Dorsolateral prefrontal cortex (tissue), 122 donors: ENCODE measurements at places on chromosomes 3 and 15.

DNA sequence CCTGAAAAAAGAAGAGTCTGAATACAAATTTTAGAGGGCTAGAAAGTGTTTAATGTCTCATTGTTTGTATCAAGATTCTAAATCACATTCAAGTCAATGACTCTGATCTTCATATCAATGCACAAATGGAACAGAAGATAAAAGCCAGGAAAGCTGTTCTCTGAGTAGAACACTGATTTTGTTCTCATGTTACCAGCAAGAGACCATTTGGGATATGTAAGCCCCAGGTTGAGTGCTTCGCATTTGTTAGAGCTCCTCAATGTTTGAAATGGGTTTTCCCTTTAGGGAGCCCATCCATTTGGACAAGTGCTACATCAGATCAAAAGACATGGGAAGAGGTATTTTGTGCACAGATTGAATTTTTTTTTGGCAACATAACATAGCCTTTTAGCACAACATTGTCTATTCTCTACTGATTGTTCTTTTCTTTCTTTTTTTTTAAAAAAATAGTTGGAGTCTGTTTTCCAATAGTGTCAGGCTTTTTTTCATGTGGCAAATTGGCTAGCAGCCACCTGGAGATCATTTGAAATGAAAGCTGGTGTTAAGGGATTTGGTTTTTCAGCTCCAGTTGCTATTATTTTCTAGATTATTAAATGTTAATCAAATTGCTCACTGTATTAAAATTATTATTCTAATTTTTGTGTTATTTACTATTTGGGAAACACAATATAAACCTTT, 74.5 kb upstream of the ZPLD1 start:
- no peak for DNase-seq

- no peak for DNase-seq
These were observed 130.9 kb downstream of the ASB7 start for GRCh38 chr15:100733101-100733842.

DNA sequence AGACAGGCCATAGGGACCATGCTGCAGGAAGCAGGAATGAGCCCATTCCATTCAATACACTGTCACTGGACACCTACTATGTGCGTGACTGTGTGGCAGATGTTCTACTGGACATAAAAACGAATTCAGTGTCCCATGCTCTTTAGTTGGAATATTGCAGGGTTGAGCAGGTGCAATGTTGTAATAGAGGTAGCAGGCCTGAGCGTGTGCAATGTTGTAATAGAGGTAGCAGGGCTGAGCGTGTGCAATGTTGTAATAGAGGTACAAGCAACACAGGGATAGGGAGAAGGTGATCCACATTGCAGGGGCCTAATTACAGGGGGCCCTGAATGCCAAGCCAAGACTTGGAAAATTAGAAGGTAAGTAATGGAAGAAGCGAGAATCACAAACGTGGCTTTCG, 261.4 kb upstream of the HES1 start:
- no peak for DNase-seq

DNA sequence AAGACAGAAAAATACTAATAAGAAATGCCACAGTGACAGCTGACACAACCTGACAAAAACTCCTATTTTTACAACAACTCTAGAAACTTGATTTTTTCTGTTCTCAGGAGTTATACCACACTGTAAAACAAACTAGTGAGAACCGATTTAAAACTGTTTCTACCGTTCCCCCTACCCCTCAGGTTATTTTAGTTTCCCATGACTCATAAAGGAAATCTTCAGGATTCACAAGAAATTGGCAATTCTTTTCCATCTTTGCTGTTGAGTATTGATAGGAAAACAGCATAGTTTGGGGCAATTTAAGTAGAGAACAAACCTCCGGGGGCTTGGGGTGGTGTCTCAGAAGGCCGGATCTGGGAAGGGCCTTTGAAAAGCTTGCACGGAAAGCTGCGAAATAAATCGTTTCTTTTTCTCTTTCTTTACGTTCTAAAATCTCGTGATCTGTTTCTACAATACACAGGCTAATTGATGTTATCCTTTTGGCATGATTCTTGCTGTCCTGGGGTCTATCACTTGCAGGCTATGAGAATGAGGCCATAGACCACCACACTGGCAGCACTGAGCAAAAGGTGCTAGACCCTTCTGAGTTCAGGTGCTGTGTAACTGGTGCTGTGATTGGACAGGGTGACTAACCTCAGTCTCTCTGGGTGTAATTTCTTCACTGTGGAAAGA, 89.3 kb downstream of the LPP start:
- DNase-seq: no peak

DNA sequence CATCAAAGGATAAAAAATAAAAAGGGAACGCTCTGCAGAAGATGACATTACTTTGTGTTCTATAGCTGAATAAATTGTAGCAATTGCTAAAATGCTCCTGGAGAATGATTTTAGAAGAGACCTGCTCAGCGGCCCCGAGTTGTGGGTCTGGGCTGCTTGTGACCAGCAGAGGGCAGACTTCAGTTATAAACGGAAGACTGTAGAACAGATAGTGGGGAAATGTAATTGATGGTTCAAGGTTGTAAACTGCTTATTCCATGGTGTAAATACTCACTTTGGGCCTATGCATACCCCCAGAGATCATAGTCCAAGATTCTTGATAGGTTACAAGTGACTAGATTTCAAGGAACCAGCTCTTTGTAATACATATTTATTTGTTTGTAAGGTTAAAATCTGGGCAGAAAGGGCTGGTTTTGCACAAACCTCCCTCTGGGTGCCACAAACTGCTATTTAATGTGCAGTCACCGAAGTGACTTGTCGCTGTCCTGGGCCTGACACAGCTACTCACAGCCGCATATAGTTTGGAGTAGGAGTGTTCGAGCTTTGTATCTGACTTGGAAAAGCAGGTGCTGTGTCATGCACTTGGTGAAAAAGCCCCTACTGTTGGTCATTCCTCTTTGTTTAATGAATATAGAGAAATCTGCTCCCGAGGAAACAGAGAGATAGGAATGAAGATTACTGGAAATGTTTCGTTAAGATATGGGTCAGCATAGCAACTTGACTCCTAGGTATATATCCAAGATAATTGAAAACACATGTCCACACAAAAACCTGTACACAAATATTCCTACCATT, 34.7 kb upstream of the NDUFB4 start:
- DNase-seq: peak; percentile 85

- no peak for DNase-seq
These were observed 199.7 kb downstream of the RPLP1 start for GRCh38 chr15:69652293-69652692.

DNA sequence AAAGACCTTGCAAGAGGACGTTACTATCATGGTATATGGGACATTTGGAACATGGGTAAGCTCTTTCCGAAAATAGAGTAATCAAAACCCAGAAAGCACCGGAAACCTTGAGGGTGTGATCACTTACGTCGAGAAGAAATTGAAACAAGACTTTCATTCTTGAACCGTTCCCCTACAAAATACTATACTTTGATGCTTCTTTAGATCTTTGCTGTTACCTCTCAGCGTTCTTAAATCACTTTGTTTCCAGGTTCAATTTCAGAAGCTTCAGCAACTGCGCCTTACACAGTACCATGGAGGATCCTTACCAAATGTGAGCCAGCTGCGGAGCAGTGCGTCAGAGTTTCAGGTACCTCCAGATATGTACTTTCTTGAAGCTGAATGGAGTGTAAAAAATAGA, 10.1 kb downstream of the CRTC3 start:
- no peak for DNase-seq

- no peak for DNase-seq
These were observed 175.8 kb upstream of the ATP11B start for GRCh38 chr3:182617500-182617899.

DNA sequence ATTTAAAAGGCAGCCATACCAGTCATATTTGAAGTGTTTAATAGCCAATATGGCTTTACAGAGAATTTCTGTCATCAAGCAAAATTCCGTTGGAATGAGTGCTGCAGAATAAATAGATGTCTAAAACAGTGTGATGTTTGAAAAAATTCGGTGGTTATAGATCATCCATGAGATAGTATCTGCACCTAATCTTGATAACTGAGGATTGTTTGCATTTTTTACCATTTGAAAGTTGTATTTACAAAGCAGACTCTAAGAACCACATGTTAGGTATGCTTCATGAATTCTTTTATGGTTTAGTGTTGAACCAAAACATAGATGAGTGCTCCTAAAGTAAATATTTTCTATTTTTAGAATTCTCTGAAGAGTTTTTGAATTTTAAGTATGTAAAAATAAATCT, 476.1 kb downstream of the NAALADL2 start:
- DNase-seq: no peak

- DNase-seq: no peak
These were observed 112.7 kb downstream of the IQSEC1 start for GRCh38 chr3:12960497-12960896.

GRCh38 chr15:100690032-100690794, 87.8 kb downstream of the ASB7 start:
- no peak for DNase-seq

- no peak for DNase-seq
These were observed 325.6 kb upstream of the AZI2 start for GRCh38 chr3:28674212-28674611.

DNA sequence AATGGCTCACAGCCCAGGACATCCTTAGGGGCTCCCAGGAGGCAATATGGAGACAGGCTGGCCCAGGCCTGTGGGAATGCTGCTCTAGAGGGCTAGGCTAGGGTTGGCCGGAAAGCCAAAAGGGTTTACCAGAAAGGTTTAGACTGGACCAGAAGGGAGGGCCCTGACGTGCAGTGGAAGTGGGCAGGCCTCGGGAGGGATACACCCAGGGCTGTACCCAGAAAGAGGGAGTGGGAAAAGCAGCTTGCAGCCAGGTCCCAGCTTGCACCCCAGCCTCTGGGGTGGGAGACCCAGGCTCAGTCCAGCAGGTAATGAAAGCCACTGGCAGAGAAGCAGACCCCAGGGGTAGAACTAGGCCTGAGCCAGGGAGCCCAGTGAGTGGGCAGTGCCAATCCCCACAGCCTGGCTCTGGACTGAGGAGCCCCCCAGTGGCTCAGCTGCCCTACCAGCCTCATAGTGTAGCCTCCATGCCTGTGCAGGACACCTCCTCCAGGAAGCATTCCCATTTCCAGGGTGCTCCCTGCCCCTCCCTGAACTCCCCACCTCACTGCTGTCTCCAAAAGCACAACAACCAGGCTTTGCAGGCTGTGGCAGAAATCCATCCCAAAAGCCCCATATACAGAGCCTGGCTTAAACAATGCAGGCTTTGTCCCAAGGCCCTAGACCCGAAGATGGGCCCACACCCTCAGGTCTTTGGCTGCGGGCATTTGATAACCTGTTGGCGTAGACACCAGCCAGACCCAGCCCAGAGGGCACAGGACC, 3.5 kb downstream of the GORASP1 start:
- DNase-seq: no peak

GRCh38 chr3:193310914-193311723, 67.4 kb downstream of the ATP13A5 start:
- no peak for DNase-seq

- no peak for DNase-seq
These were observed 670 bp upstream of the ATP13A3 start for GRCh38 chr3:194487289-194488054.

GRCh38 chr3:171455603-171456550, 4.3 kb downstream of the TNIK start:
- no peak for DNase-seq

DNA sequence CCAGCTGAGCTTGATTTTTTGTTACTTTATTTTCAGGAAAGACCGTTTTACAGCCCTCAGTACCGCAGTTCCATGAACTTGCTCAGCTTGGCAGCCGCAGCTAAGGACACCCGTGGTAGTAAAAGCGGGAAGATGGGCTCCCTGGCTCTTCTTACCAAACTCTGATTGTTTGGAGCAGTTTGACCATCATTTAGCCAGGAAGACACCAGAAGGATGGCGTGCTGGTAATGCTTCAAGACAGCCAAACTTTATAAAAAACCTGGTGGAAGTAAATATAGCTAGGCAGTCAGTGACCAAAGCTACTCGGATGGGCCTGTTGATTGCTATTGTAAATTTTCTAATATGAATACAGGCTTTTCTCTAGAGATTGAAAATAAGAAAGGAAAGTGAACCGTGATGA, 28.9 kb downstream of the POLR2M start:
- DNase-seq: no peak

DNA sequence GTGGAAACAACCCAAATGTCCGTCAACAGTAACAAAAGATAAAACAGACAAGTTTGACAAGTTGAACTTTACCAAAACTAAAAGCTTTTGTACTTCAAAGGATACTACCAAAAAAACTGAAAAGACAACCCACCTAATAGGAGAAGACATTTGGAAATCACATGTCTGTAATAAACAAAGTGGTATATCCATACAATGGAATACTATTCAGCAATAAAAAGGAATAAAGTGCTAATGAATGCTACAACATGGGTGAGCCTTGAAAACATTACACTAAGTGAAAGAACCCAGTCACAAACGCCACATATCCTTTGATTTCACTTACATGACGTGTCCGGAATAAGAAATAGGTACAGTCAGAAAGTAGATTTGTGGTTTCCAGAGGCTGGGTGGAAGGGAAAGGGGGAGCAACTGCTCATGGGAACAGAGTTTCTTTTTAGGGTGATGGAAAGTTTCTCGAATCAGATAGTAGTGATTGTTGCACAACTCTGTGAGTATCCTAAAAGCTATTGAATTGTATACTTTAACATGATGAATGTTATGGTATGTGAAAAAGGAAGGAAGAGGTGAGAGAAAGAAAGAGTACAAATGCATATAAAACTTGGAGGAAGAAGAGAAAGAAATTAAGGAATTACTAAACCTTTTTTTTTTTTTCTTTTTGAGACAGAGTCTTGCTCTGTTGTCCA, 72.7 kb upstream of the ABHD2 start:
- no peak for DNase-seq

DNA sequence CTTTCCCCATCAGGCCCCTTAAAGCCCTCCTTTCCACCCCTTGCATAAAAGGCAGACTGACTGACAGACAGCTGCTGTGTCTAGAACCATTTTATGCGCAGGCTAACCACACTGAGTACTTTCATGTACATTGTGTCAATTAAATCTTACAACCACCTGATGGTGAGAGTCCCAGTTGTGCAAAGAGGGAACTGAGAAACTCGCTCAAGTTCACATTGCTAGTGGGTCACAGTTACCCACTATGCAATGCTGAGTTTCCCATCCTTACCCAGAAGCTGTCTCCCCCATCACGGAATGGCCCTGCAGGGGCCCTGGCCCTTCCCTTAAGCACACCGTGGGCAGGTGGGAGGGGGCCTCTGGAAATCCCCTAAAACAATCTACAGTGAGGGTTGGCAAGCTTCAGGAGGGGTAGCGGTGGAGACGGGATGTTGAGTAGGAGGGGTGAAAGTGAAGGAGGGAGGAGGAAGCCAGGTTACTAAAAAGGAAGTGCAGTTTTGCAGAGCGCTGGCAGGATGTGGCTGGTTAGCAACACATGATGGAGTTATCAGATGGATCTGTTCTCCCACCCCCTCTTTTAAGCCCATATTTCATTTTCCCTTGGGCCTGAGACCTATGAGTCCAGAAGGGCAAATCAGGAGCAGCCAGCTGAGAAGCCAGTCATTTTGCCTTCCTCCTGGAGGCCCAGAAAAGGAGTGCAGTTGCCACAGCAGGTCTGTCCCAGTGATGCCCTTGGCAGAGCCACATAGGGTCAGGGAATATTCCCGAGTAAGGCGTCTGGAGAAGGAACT, 30.0 kb downstream of the STARD5 start:
- DNase-seq: no peak

GRCh38 chr15:80434926-80435720, 30.9 kb downstream of the ARNT2 start:
- DNase-seq: no peak

- DNase-seq: no peak
These were observed 86.7 kb downstream of the EBLN2 start for GRCh38 chr3:73148206-73148605.

GRCh38 chr15:99478977-99479376, 86.8 kb upstream of the MEF2A start:
- DNase-seq: no peak

- DNase-seq: no peak
These were observed 79.9 kb downstream of the GTPBP8 start for GRCh38 chr3:113070681-113071113.
